ENCODE measurements at places on chromosomes 6 and 20.

- H3K27me3 ChIP-seq, result no peaks in the 10 kb centered on the region
- DNase-seq, result no peak
- H3K36me3 ChIP-seq, result no peaks in the 10 kb centered on the region
- H3K4me1 ChIP-seq, result no peaks in the 10 kb centered on the region
- H3K27ac ChIP-seq, result no peak overlapping the region
Measured at GRCh38 chr6:89471287-89471867, 38.4 kb downstream of the ANKRD6 start.

- H3K4me1 ChIP-seq, result no peaks in the 10 kb centered on the region
- H3K27me3 ChIP-seq, result no peaks in the 10 kb centered on the region
- no peak for DNase-seq
- no peaks in the 10 kb centered on the region for H3K36me3 ChIP-seq
- H3K4me3 ChIP-seq, result no peak overlapping the region
Measured at GRCh38 chr6:140285471-140285870, 911.0 kb upstream of the CITED2 start.

- H3K27me3 ChIP-seq, result no peaks in the 10 kb centered on the region
- DNase-seq, result no peak
- H3K36me3 ChIP-seq, result no peaks in the 10 kb centered on the region
- no peak overlapping the region for H3K27ac ChIP-seq
- H3K4me3 ChIP-seq, result no peak overlapping the region
Measured at GRCh38 chr6:5308066-5308465, 46.8 kb downstream of the FARS2 start.

DNA sequence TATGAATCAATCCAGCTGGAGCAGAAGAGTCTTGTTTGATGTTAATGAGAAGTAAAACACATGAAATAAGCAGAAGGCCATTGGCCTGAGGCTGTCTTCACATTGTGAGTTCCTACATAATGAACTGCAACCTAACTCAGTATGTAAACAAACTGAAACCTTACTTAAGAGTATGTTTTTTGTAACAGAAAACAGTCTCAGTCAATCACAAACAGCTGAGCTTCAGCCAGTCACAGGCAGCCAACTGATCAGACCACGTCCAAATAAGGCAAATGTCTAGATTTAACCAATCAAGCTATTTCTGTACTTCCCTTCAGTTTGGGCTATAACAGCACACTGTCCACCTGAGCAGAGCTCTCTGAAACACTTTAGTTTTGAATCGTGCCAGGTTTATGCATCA is 234.7 kb downstream of the TRDN start:
- H3K36me3 ChIP-seq, result no peaks in the 10 kb centered on the region
- H3K4me1 ChIP-seq, result no peaks in the 10 kb centered on the region
- no peaks in the 10 kb centered on the region for H3K27me3 ChIP-seq
- H3K4me3 ChIP-seq, result no peak overlapping the region
- no peak overlapping the region for H3K27ac ChIP-seq

- H3K27ac ChIP-seq, result no peak overlapping the region
- DNase-seq, result no peak
- no peak overlapping the region for H3K4me3 ChIP-seq
- H3K27me3 ChIP-seq, result no peaks in the 10 kb centered on the region
- no peaks in the 10 kb centered on the region for H3K36me3 ChIP-seq
Measured at GRCh38 chr20:61830241-61830930, 235.3 kb downstream of the TAF4 start.

DNA sequence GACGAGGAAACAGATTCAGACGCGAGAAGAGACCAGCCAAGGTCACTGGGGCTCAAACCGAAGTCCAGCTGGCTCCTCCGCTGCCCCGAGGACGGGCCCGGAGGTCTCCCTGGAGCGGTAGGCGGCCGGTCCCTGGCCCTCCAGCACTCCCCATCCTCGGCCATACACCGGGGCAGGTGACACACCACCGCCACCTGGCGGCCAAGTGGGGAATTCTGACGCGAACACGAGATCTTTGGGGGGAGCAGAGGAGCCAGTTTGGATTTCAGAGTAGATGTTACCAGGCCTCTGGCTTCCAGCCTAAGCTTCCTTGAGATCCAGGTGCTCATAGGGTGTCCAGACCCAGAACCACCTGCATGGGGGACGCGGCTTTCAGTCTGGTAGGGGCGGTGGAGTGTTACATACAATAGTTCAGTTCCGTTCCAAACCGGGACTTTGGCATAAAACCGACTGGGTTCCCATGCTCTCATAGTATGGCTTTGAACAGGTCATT is 16.1 kb downstream of the BPIFB1 start:
- H3K4me3 ChIP-seq, result no peak overlapping the region
- H3K27me3 ChIP-seq, result peaks cover 5% of the 10 kb centered on the region
- H3K4me1 ChIP-seq, result peaks cover 7% of the 10 kb centered on the region
- H3K36me3 ChIP-seq, result no peaks in the 10 kb centered on the region

All from Karpas-422 (cell line).